ENCODE measurements at places on chromosomes 7 and 10.

GRCh38 chr10:129078746-129079145 is 388.3 kb upstream of the MGMT start:
- no peak for DNase-seq

DNA sequence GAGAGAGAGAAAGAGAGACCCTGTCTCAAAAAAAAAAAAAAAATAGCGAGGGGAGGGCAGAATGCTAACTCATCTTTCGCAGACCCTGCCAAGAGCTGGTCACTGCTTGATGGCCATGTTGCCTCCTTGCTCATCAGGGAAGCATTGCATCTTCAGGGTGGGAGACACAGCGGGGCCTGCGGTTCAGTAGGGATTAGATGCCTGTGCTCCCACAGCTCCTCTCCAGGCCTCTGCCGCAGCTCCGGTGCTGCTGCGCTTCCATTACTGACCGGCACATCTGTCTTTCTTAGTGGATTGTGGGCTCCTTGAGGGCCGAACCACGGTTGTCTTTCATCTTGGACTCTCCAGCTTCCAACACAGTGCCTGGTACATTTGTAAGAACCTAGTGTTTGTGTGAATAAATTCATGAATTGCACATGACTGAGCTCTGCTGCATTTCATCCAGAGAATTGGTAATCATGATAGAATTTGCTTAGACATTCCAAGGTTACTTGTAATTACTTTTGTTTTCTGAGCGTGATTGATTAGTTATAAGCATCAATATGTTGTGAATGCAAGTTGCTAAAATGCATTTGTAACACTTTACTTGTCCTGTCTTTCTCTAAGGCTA is 16.8 kb downstream of the HK1 start:
- no peak for DNase-seq

- no peak for DNase-seq
Observed at GRCh38 chr7:42289473-42289872, 52.5 kb upstream of the GLI3 start.

- no peak for DNase-seq
Observed at GRCh38 chr10:60082744-60083344, 176.5 kb upstream of the CCDC6 start.

- DNase-seq: no peak
Observed at GRCh38 chr7:329691-330281, 39.8 kb downstream of the FOXL3 start.

DNA sequence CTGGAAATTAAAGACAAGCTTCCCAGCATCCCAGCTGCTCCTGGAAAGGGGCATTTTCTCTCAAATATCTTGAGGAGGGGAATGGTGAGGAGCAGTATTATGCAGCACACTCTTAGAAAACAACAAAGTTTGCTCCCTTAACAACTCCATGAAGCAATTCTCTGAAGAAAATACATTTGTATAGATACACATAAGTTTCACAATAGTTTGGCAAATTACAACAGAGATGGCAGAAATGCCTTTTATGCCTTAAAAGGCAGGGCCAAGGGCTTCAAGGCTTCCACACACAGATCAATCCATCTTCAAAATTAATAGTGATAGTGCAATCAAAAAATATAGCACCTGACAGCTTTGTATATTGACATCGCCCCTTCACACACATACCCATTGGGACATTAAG is 12.2 kb downstream of the DGKI start:
- DNase-seq: no peak

DNA sequence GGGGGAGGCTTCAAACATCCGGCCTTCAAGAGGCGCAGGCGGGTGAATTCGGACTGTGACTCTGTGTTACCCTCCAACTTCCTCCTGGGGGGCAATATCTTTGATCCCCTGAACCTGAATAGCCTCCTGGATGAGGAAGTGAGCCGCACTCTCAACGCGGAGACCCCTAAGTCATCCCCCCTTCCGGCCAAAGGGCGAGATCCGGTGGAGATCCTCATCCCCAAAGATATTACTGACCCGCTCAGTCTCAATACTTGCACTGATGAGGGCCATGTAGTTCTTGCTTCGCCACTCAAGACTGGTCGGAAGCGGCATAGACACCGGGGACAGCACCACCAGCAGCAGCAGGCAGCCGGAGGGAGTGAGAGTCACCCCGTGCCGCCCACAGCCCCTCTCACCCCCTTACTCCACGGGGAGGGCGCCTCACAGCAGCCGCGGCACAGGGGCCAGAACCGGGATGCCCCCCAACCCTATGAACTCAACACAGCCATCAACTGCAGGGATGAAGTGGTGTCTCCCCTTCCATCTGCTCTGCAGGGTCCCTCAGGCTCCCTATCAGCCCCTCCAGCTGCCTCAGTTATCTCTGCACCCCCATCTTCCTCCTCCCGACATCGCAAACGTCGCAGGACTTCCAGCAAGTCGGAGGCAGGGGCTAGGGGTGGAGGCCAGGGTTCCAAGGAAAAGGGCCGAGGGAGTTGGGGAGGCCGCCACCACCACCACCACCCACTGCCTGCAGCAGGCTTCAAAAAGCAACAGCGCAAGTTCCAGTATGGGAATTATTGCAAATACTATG is 1.1 kb downstream of the MEPCE start:
- no peak for DNase-seq

- no peak for DNase-seq
Observed at GRCh38 chr7:22364900-22365299, 7.9 kb upstream of the RAPGEF5 start.

- DNase-seq: no peak
Observed at GRCh38 chr7:68963552-68963951, 634.7 kb upstream of the AUTS2 start.

Measured in hypothalamus (tissue), 51 donors.